ENCODE measurements at places on chromosomes 7 and 10.

GRCh38 chr7:92622030-92622429, 31.8 kb upstream of the FAM133B start:
- no peak for DNase-seq

DNA sequence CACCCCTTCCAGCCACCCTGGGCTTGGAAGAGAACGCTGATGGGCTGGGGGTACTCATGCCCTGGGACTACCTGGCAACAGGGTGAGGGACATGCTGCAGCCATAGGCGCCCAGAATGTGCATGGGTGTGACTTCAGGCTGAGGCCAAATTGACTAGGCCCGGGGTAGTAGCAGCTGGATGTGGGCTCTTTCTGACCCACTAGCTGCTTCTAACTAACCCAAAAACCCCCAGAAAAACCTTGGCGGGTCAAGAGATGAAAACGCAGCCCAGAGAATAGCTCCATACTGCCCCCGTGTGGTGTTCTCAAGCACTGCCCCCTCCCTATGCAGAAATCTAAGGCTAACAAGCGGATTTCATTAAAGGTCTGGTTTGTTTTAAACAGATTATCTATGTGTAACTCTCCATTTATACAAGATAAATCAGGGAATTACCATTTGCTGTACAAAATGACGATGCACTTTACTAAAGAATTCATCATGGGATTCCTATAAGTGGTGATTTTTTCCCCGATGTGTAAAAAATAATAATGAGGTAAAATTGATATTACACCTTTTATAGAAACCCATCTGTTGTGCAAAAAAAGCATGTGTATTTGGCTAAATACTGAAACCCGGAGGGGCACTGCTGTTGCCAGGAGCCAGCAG, 4.2 kb downstream of the SMARCD3 start:
- peak; percentile 48 for DNase-seq

DNA sequence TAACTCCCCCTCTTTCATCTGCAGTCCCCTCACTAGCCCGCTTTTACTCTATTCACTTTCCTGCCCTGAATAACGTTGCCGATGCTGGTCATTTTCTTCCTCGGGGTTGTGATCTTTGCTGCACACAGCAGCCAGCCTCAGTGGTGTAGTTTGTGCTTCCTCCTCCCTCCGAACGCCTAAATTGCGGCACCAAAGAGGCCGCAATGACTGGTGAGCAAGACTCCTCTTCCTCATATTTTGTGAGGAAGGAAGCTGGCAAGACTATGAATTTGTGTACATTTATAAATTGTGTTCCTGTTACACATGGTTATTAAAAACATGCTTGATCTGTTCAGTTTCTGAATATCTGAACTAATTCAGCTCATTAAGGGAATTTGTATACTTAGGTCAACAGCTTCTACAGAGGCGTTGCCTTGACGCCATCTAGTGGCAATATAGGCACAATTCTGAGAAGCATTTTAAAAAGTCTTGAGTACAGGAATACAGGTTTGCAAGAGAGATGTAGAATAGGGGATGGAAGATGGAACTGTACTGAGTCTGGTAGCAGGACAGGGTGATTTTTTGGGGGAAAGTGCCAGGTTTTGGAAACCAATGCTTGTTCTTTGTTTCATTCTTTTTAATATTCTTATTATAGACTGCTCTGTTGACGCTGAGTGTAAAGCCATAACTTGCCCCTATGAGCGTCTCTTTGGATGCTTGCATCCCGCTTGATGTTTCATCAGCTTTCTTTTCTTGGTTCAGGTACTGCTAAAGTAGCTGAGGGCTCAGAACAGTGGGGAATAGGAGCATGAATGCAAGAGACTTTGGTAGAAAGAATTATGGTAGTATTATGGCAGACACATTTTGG, 4.1 kb upstream of the TAS2R5 start:
- peak; percentile 32 for DNase-seq

GRCh38 chr7:92626281-92626809, 36.2 kb upstream of the FAM133B start:
- DNase-seq: no peak

DNA sequence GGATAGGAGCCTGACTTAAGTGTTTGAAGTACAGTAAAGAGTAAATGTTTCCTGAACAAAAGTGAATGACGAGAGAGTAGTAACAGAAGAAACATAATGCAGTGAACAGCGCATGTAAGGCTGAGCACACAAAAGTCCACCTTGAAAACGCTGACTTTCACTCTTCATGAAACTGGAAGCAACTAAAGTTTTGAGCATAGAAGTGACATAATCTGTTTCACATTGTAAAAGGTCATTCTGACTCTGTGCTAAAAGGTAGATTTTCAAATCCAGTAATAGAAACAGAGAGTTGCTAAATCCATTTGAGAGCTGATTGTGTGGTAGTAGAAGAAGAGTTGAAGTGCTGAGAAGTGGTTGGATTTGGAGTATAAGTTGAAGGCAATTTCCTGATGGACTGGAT, 1037.0 kb downstream of the CNTNAP2 start:
- DNase-seq: no peak

GRCh38 chr10:51620131-51620530, 79.3 kb downstream of the CSTF2T start:
- no peak for DNase-seq

- DNase-seq: no peak
These were observed 84.1 kb downstream of the PTPRE start for GRCh38 chr10:127990846-127991542.

- no peak for DNase-seq
These were observed 54.9 kb upstream of the SDK1 start for GRCh38 chr7:3246127-3246526.

- no peak for DNase-seq
These were observed 288.6 kb downstream of the BAMBI start for GRCh38 chr10:28965937-28966336.

GRCh38 chr10:47223236-47223635, 76.8 kb upstream of the GDF10 start:
- DNase-seq: no peak

- no peak for DNase-seq
These were observed 417.9 kb upstream of the CNTNAP2 start for GRCh38 chr7:145698526-145699262.

DNA sequence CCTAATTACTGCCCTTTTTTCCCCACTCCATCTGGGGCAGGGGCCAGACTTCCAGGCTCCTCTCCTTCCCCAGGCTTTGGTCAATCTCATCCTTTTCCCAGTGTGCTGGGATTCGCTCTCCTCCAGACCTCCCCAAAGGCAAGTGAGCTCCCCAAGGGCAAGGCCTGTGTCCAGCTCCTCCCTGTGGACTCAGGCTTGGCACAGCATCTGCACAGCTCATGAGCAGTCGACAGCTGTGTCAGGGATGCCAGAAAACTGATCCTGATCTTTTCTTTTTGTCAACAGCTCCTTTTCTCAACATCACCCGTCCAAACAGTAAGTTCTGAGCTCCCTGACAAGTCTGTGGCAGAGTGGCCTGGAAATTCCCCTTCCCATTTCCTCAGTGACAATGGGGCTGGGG, 67.1 kb downstream of the C10orf120 start:
- no peak for DNase-seq

DNA sequence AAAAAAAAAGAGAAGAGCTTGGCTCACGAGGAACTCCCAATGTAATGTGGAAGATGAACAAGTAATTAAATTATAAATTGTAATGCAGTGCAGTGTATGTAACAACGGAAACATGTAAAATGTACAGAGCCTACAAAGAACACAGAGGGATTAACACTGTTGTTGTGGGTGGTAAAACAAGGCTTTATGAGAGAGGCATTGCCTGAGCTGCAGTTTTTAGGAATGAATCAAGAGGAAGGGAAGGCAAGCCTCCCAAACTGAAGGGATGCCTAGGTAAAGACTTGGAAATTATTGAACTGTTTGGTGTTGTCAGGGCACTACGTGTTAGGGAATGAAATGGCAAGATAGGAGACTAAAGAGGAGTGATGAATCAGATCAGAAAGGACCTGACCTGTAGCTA, 213.7 kb downstream of the HTR7 start:
- DNase-seq: no peak

DNA sequence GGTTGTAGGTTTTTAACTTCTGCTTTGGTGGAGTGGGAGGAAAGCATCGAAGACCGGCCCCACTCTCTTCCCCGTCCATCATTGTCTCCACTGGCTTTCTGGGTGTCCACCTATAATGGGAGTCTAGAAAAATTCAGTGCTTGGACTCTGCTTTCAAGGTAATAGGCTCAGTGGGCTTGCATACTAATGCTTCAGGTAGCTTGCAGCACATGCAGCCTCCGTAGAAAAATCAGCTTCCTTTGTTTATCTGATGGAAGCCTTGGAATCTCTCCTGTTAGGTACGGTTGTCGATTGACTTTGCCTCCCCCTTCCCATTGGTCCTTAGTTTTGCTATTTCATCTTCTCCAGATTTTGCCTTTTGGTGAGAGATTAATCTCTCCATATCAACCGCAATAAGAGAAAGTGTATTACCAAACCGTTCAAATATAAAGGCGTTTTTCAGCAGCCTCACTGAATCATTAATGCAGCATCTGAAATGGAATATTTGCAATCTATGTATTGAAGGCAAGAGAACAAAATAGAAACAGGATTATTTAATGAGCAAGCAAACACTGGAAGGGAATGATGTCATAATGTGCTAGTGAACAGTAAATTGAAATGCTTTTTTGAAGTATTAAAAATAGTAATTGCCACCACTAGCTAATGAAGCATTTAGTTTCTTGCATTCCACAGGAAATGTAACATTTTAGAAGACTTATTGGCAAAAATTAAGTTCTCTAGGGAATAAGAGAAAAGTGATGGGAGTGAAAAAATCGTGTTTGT, 944 bp downstream of the AVL9 start:
- no peak for DNase-seq

DNA sequence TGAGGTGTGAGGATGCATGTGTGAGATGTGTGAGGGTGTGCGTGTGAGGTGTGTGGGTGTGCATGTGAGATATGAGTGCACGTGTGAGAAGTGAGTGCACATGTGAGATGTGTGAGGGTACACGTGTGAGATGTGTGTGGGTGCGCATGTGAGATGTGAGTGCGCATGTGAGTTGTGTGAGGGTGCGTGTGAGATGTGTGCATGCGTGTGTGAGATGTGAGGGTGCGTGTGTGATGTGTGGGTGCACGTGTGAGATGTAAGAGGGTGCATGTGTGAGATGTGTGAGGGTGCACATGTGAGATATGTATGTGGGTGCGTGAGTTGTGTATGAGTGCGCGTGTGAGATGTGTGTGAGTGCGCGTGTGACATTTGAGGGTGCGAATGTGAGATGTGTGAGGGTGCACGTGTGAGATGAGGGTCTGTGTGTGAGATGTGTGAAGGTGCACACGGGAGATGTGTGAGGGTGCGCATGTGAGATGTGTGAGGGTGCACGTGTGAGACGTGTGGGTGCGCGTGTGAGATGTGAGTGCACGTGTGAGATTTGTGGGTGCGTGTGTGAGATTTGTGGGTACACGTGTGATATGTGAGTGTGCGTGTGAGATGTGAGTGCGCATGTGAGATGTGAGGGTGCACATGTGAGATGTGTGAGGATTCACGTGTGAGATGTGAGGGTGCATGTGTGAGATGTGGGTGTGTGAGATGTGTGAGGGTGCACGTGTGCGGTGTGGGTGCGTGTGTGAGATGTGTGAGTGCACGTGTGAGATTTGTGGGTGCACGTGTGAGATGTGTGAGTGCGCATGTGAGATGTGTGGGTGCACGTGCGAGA, 30.5 kb downstream of the PPIF start:
- no peak for DNase-seq

DNA sequence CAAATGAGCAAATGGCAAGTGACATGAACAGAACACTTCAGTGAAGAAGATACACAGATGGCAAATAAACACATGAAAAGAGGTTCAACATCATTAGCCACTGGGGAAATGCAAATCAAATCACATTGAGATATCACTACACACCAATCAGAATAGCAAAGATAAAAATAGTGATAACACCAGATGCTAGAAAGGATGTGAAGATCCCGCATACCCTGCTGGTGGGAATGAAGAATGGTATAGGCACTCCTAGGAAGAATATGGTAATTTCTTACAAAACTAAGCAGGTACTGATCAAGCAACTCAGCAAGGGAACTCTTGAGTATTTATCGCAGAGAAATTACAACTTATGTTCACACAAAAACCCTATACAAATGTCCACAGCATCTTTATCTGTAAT, 11.2 kb downstream of the LAMB4 start:
- no peak for DNase-seq

- DNase-seq: no peak
These were observed 51.5 kb downstream of the RBM17 start for GRCh38 chr10:6140141-6140841.

DNA sequence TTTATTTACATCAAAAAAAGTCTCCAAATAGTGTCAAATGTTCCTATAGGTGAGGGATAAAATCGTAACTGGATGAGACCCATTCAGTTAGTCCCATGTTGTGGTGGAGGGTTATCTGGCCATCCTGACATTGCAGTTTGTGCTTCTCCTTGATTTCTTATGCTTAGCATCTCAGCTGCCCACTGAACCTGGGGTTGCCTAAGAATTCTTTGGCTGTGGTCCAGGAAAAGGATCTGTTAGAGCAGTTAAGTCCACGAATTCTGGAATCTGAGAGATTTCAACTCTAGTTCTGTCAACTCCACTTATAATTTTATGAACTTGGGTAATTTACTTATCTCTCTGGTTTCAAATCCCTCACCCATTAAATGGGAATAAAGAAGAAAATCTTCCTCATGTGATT, 1673.4 kb downstream of the REEP3 start:
- no peak for DNase-seq
